T-helper 2 cell (primary cell): ENCODE measurements at places on chromosomes 12 and 14.

- no peak for DNase-seq
Observed at GRCh38 chr12:115574826-115575225, 702.7 kb downstream of the MED13L start.

DNA sequence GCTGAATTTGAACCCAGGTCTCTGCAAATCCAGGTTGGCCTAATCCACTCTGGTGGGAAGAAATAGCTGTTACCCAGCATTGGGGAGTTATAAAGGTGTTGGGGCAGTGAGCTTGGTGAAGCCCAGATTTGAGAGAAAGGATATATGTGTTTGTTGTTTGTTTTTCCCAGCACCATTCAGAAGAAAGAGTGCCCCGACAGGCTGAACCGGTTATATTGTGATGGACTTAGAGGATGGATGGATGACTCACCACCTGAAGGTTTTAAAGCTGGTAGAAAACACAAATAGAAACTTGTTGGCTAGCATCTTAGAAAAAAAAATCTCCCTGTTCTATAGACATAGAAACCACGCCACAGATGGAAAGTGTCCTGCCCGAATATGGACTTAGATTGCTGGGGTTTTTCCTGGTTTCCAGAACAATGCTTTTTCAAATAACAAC is 404.6 kb downstream of the MED13L start:
- DNase-seq: no peak

- no peak for DNase-seq
Observed at GRCh38 chr14:73500360-73500759, 9.6 kb downstream of the RIOX1 start.

- DNase-seq: no peak
Observed at GRCh38 chr12:42099433-42099832, 45.2 kb downstream of the GXYLT1 start.

- DNase-seq: no peak
Observed at GRCh38 chr12:75556311-75556899, 45.0 kb upstream of the KRR1 start.

DNA sequence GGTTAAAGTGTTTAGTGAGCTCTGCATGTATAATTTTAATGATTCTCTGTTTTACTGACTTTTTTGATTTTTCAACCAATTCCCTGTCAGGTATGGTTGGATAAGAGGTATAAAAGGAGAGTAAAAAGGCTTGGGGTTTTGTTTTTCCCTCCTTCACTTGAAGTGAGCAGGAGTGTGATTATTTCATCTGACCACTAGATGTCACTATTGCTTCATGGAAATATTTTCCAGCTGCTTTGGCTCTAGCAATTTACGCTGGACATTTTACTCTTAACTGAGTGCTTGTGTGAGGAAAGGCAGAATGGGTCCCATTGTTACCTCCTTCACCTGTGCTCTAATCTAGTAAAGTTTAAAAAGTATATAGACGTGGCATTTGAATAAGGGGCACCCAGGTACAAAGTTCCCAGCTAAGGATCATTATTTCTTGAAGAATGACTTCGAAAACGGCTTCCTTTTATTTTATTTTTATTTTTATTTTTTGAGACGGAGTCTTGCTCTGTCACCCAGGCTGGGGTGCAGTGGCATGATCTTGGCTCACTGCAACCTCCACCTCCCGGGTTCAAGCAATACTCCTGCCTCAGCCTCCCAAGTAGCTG is 66.5 kb downstream of the TBC1D30 start:
- peak; percentile 49 for DNase-seq

GRCh38 chr12:9809338-9809737 is 17.9 kb upstream of the KLRF1 start:
- no peak for DNase-seq

DNA sequence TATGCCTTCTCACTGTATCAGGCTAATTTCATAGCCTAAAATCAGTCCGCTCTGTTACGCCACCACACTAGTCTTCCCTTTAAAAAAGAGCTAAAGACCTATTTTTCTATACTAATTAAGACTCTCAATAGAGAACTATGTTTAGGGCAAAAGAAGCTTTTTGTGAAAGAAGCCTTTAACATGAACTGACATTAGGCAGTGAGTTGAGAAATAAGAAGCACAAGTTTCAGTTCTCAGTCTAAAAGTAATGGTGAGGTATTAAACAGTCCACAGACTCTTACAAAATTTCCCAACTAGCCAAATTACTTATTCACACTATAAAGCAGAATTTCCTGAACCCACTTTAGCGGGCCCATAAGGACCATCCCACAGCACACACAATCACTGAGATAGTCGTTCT is 93.7 kb downstream of the SOX5 start:
- no peak for DNase-seq

- no peak for DNase-seq
Observed at GRCh38 chr14:44778604-44779003, 183.1 kb downstream of the KLHL28 start.

- DNase-seq: no peak
Observed at GRCh38 chr14:96744262-96744661, 52.9 kb upstream of the VRK1 start.

GRCh38 chr12:109469517-109469916 is 7.6 kb downstream of the KCTD10 start:
- no peak for DNase-seq

DNA sequence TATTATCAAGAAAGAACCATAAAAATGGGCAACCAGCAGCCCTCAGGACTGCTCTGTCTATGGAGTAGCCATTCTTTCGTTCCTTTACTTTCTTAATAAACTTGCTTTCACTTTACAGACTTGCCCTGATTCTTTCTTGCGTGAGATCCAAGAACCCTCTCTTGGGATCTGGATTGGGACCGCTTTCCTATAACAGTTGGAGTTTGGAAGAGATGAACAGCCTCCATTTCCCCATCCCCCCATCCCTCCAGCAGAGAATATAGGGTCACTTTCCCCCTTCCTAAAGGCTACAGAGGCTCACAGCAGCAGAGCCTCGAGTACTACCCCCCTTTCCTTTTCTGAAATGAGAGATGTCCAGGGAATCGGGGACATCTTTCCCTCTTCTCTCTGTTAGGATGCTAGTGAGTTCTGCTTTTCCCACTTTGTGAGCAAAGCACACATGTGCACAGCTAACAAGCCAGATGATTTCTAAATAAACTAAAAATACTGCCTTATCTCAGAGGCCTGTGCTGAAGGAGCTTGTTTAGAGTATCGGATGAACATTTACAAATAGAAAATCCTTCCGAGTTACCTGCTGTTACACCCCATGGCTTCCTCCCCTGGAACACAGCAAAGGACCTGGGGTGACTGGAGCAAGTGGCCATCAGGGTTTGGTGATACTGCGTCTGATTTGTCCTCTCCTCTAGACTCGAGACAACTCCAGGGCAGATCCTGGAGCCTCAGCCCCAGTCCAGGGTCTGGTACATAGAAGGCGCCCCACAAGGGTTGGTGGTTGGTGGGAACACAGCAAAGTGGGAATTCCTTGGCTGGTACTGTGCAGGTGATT is 144.2 kb downstream of the SLC38A6 start:
- no peak for DNase-seq

DNA sequence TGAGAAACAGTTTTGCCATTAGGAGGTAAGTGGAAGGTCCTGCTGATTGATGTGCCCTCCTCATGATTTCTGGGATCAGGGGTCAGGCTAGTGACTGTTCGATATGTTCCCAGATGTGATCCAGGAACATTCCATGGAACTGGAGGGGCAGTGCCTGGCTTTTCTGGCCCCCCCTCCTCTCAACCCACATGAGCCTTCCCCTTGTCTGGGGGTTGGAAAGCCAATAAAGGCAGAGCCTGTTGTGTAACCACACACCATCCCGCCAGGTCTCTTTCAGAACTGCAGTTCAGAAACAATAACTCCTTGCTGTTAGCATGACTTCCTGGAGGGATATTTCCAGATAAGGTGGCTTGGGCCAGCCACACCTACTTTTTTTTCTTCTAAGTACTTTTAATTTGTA is 17.8 kb downstream of the SMOC1 start:
- DNase-seq: no peak

- no peak for DNase-seq
Observed at GRCh38 chr12:47965581-47965980, 2.2 kb downstream of the TMEM106C start.

GRCh38 chr12:54631988-54632728 is 2.5 kb downstream of the LACRT start:
- DNase-seq: no peak

- DNase-seq: no peak
Observed at GRCh38 chr12:46005151-46005797, 14.9 kb upstream of the SCAF11 start.

DNA sequence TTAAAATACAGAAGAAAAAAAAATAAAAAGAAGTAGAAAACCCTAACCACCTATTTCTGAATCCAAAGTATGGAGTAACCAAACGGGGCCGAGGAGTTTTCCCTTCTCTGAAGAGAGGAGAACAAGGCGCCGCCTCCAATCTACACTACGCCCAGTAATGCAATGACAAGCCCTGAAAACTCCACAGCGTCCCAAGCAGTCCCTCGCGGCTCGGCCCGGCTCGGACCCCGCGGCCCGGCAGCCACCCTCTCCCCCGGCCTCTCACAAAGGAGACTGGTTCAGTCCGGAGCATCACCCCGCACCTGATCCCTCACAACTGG is 371 bp downstream of the CHD8 start:
- DNase-seq: no peak

DNA sequence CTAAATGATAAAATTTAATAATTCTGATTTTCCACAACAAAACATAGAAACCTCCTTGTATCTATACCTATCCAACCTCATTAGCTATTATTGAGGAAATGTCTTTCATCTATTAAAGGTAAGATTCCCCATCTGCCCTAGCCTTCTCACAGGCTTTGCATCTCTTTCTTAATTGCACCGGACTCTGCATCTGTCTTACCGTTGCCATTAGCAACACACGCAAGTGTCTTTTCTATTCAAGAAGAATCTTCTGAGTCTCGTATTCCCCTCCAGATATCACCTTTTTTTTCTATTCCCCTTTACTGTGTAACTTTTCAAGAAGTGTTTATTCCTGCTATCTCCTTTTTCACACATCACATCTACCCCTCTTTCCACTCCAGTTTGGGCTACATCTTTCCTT is 500.0 kb downstream of the NOVA1 start:
- DNase-seq: no peak

DNA sequence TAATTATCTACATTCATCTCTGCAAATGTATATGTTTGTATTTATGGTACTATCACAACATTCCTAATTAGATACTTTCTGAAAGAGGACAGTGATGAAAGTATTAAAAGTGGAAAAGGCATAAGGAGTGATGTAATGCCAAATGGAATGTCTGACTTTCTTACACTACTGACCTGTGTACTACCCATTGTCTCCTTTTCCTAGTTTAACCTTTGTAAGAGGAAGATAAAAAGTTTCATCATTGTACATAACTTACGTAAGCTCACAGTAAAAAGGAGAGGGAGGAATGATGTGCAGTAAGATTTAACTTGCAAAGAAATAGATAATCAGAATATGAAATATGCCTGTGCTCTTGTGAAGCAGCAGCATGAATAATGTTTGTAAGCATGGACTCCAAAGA is 55.9 kb downstream of the SOX5 start:
- DNase-seq: no peak

GRCh38 chr12:102993537-102993936 is 36.1 kb downstream of the ASCL1 start:
- no peak for DNase-seq

- no peak for DNase-seq
Observed at GRCh38 chr12:49950273-49951251, at the start of gene AQP2. TSS of gene AQP2 (plus strand) at chr12:49950737. CDS start at chr12:49950831, 94 bp downstream.

DNA sequence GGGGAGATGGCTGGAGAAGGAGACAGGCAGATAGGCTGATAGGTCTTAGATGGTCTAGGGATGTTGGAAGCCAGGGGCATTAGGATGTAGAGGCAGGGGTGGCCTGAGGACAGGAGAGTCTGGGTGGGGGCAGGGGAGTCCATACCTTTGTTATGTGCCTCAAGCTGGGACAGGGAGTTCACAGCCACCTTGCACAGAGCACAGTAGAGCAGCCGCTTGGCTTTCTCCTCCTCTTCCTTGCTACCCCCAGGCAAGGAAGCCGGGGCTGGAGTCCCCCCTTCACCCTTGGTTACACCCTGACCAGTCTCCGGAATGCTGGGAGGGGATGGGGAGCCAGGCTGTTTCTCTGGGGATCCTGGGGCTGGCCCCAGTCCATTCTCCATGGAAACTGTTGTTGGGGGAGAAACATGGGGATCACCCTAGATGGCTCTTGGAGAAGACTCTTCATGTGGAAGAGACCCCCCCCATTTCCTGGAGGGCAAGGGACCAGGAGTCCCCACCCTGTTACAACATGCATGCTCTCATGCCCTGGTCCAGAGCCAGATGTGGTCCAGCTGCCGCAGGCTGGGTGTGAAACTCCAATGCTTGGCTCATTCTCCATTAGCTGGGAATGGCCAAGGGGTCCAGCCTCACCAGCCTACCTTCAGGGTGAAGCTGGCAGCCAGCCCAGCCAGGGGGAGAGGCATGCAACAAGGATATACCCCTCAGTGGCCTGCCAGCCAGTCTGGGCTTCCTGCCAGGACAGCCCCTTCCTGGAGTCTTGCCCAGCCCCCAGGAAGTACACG is 7.2 kb upstream of the GPR84 start:
- no peak for DNase-seq

DNA sequence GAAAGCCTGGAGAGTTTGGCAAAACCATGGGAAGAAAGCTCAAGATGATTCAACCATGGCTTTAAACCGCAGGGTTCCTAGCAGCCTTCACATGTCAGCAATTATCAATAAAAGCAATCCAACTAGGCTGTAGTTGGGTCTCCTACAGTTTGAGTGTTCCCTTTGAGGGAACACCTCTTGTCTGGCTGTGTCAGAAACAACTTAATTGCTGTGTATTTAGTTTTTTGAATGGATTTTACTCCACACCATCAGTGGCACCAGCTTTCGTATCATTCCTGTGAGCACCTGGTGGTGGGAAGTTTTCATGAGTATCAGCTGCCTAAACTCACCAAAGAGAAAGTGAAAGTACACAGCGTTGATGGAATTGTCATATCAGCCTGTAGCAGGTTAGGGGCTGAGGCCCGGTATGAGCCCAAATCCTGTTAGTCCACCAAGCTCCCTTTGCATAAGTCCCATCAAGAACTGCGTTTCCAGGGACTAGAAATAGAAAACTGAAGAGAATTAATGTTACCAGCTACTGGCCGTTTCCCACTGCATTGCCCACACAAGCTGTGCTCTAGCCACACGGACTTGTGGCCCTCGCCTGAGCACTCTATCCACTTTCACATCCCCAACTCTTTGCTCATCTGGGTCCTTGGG is 10.9 kb upstream of the IL26 start:
- peak; percentile 7 for DNase-seq

GRCh38 chr12:88595697-88596096 is 15.4 kb upstream of the KITLG start:
- no peak for DNase-seq
